ENCODE measurements at places on chromosomes 16 and 17.

DNA sequence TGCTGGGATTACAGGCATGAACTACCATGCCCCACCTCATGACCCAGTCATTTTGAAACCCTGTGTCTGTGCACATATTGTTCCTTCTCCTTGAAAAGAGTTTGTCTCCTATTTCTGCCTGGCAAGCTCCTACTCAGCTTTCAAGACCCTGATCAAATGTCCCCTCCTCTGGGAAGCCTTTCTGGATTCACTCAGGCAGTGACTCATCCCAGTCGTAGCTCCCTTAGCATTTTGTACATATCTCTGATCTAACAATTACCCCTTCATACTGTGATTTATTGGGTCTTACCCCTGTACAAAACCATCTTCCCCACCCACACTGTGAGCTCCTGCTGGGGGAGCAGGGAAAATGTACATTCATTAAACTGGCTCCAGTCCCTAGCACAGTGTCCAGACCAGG lies 18.1 kb upstream of the ABCC12 start:
- DNase-seq = no peak

GRCh38 chr16:85867189-85867588 lies 31.8 kb upstream of the IRF8 start:
- no peak for DNase-seq

DNA sequence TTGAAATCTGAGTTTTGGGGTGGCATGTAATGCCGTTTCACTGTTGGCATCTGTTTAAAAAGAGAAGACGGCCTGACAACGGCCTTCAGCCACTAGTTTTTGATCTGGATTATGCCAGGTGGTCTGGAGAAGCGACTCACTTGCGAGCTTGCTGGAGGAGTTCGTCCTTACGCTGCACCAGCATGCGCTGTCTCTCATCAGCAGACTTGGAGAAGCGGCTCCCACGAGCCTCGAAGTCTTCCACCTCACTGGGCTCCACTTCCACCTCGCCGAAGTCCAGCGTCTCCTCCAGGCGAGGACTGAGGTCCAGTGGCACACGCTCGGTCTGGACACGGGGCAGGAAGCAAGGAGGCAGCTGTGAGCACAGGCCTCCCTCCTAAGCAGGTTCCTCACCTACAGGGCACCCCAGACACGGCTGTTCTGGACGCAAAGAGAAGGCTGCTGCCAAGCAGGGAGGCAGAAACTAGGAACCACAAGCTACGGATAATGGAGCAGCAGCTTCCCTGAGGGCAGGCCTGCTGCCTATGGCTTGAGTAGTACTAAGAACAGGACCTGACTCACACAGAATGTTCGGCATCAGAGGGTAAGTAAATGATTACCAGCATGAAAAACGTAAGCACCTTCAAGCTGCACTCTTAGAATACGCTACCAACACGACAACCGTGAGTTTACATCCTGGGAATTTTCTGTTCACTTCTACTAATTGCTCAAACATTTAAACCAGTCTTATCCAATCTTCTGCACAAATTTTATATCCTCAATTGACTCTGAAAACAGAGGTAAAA lies 61.4 kb downstream of the AMFR start:
- DNase-seq = no peak

DNA sequence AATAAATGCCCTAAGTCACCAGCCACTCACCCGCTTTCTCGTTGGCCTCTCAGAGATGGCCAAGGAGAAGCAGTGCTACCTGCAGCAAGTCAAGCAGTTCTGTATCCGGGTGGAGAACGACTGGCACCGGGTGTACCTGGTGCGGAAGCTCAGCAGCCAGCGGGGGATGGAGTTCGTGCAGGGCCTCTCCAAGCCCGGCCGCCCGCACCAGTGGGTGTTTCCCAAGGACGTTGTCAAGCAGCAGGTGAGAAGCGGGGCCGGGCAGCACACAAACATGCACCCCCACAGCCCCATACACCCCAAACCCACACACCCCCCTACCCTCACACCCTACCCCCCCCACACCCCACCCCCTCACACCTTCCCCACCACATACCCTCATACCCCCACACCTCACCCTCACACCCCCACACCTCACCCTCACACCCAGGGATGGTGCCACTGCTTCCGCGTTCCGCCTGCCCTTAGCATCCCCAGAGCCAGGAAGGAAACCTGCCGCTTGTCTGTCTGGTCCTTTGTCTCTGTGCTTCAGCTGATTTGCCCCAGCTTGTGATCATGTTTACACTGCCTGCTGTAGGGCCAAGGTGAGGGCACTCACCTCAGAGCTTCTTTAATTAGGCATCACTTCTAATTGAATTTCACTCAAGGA lies 41.9 kb upstream of the ENDOV start:
- DNase-seq = no peak

DNA sequence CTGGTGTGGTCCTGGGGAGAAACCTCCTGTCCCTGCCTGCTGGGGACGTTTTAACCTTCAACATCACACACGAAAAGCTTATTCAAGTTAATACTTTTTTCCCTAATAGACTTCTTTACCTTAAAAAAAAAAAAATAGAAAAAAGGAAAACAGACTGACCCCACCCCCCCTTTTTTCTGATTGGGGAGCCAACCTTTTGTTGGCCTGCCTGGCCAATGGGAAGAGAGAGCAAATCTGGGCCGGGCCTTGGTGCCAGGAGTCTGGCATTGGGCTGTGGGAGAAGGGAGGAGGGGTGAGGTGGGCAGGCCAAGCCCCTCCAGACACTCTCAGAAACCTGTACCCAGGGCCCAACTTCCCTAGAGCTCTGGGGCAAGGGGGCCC lies 3.0 kb downstream of the CBX8 start:
- peak; percentile 66 for DNase-seq

- DNase-seq = no peak
Measured at GRCh38 chr17:48542698-48543106, 2.2 kb downstream of the HOXB2 start.

- no peak for DNase-seq
Measured at GRCh38 chr17:42049834-42050392, 488 bp downstream of the C17orf113 start.

DNA sequence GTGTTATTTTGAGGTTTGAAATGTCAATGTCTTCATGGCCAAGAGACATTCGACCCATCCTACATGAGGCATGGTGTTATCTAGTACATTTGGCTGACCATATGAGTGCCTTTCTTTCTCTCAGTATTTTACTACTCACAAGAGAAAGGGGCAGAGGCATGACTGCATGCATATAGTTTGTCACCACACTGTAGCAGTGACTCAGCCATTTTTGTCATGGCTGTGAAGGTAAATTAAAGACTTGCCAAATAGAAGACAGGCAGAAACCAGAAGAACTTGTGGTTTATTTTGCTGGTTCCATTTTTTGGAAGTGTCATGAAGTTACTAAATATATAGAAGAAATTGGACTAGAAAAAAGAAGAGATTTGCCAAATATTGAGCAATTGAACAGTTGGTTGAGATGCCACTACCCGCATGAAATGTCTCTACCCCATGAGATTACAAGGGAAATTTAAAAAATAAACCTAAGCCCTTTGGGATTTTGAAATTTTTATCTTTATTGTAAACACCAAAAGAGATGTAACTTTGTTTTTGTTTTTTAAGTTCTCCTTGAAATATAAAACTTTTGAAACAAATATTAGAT lies 170.3 kb downstream of the CHD9 start:
- DNase-seq = peak; percentile 24

DNA sequence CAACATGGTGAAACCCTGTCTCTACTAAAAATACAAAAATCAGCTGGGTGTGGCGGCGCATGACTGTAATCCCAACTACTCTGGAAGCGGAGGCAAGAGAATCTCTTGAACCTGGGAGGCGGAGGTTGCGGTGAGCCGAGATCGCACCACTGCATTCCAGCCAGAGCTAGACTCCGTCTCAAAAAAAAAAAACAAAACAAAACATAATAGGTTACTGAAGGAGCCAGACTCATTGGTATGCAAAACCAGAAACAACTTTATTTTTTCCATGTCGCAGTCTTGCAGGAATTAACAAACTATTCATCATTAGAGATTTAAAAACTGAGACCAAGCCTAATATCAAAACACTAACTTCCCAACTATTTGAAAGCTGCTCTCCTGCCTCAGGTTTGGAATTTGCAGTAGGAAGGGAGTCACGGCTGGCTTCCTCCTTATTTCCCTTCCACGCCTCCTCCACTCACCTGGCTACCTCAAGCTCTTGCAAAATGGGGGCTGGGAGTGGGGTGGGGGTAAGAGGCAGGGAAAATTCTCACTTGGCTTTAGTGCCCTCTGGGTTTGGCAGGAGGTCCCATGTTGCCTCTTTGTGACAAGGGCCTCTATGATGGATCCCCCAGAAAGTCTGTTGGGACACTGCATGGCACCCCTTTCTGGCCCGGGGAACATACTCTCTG lies 34.1 kb upstream of the MYH10 start:
- no peak for DNase-seq

GRCh38 chr16:51766739-51767138 lies 615.7 kb upstream of the SALL1 start:
- no peak for DNase-seq

DNA sequence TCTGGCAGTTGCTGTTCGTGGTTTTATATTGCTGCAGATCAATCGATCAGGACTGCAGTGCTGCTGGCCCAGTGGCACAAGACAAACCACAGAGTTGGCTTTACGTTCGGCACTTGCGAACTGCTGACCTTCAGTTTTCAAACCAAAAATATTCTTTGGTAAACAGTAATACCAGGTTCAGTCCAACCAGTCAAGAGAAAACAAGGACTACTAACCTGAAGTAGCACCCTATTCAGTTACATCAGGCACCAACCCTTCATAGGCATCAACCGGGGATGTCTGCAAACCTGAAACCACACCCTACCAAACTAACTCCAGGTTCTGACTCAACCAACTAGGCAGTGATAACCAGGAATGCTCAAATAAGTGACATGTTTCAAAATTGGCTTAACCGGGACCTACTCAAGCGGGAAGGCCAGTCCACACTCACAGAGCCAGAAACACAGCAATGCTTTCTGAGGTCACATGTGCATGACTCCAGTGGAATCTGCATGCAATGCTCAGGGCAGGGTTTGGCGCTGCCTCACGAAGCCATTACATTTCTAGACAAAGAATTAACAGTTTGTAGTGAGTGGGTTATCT lies 91.1 kb downstream of the SMG6 start:
- peak; percentile 75 for DNase-seq

- DNase-seq = no peak
Measured at GRCh38 chr17:29616300-29617048, 6.2 kb downstream of the CORO6 start.

DNA sequence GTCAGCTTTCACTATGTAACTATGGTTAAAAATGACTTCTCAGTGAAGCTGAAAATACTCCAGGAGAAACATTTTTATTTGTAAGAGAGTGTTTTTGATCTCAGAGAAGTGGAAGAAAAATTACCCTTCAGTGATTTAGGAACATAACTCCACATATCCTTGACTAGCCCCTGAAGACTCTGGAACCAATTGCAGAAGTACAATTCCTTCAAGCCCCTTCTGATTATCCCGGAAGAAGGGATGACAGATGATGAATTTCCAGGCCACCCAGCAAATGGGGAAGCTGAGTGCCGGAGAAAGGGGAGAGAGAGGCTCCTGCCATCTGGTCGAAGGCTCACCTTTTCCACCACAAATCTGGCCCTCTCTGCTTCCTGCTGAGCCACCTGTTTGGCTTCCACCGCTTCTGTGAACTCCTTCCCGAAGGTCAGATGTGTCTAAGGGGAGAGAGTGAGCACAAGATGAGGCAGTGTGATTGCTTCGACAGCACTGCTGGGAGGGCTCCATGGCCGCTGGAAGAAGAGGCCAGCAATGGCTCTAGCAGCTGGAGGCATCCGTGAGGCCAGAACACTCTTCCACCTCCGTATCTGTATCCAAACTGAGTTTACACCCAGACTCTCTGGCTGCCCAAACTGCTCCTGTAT lies 8.1 kb downstream of the PHB1 start:
- DNase-seq = no peak

GRCh38 chr17:21538615-21539014 lies 153.7 kb upstream of the KCNJ18 start:
- no peak for DNase-seq
